ENCODE measurements at places on chromosomes 6 and 20. TPM values are rescaled to one million over a fixed set of nuclear protein-coding genes. Genes with fewer than 3 reads are reported as not detected.
A peak's percentile ranks its signal among the peaks of the same experiment; 100 is the strongest.

DNA sequence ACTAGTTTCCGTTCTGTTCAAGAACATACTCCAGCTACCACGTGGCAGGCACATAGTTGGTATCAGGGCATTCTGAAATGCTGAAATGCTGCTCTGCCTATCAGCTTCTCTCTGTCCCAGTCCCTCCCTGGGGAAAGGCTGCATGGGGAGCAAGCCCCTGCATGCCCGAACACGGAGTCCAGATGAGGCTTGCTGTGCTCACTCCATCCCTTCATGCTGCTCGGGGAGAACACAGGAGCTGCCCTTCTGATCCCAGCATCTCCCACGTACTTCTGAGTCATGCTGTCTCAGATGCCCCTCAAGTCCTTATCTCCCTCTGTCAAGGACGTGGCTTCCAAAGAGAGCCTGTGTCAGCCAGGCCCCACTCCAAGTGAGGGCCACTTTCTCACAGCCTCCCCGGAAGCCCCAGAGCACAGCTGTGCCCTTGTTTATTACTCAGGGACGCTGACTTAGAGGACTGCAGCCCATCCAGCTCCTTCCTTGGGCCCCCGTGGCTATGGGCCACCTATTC lies 29.4 kb downstream of the THBS2 start:
- DNase-seq: no peak

DNA sequence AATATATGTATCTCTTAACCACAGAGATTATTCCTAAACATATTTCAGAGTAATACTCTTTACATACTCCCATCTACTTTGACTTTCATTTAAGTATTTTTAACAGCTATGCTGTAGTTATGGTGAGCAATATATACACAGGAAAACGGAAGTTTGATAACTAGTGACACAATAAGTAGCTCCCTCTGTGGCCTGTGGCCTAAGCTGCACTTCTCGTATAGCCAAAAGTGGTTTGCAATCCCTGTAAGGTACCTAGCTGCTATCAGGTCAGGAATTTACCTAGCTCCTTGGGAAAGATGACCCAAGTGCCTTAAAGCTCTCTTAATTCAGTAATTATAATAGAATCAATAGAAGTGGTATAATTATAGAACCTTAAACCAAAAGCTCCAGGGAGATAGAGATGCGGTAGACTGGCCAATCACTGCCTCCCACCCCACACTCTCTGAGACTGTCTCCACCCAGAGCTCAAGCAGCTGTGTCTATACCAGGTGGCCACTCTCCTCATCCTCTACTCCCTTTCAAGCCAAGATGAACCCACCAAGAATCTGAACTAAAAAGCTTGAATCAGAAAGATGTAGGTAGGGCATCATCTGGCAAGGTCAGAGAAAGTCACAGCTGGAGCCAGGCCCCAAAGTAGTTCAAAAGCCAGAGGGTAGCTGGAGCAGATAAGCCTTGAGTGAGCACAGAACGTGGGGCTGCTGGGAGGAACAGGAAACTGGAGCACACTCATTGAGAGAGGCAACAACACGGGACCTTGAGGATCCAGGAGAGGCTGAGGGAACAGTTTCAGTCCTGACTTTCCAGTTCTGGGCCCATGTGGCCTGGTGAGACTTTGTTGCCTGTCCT lies 84.9 kb upstream of the ASF1A start:
- DNase-seq: peak; percentile 33

HS3ST5 gene
- total RNA-seq: 0.05 TPM

- no peak for DNase-seq
These were observed 22.8 kb downstream of the ECT2L start for GRCh38 chr6:138818496-138819194.

GRCh38 chr20:37734228-37734985 lies 40.6 kb downstream of the CTNNBL1 start:
- DNase-seq: no peak

BTNL2 gene
- total RNA-seq: not detected

All from thymus (tissue), 14 donors.